Endothelial cell (in vitro differentiated cells): ENCODE measurements at places on chromosomes 11 and 22.

DNA sequence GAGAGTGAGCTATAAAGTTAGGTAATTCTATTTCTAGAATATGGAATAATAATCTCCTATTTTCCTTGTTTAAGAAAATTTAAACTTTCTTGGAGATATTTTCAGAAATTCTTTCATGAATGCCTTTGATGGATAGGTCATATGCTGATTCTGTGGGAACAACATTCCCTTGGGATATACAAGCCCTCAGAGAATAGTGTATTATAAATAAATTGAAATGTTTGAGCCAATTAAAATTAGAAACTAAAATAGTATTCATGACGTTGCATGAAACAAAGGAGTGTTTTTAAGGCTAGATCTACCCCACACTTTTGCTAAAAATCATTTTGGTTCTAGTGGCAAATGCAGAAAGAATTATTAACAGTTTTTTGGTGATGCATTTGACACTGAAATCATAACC is 269.3 kb upstream of the ANO3 start:
- no peak overlapping the region for H3K27ac ChIP-seq
- no peaks in the 10 kb centered on the region for H3K36me3 ChIP-seq
- H3K27me3 ChIP-seq: no peaks in the 10 kb centered on the region
- no peak overlapping the region for H3K4me3 ChIP-seq
- H3K4me1 ChIP-seq: no peaks in the 10 kb centered on the region

DNA sequence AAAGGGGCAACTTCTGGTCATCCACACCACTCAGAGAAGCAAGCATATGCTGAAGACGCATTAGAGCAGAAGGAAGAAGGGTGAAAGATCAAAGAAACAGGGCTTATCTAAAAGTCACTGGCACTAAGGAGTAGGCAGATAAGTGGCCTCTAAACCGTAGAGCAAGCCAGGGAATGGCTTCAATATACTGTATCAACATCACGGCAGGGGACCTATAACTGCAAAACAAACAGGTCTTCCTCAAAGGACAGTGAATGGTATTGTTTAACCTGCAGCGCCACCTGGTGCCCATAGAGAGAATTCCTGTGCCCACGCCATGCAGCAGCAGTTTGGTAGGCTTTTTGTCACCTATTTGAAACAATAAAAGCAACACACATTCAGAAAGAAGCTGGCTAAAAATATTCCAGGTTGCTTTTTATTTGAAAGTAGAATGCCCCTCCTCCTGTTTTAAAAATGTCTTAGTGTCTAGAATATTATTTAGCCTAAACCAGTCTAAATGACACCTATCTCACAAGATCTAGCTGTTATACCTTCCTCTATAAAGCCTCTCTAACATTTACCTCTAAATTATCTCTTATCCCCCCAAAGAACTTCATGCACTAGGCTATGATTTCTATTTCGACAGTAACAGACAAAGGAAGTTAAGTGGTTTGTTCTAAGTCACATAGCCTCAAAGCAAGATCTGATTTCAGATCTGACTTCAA is 21.8 kb downstream of the SNX19 start:
- H3K4me1 ChIP-seq: peaks cover 22% of the 10 kb centered on the region
- DNase-seq: peak; percentile 78
- H3K27me3 ChIP-seq: peaks cover 2% of the 10 kb centered on the region

GRCh38 chr11:91308069-91308468 is 916.5 kb upstream of the FAT3 start:
- H3K27me3 ChIP-seq: no peaks in the 10 kb centered on the region
- H3K4me3 ChIP-seq: no peak overlapping the region
- H3K36me3 ChIP-seq: no peaks in the 10 kb centered on the region
- no peak for DNase-seq
- H3K4me1 ChIP-seq: no peaks in the 10 kb centered on the region
- H3K27ac ChIP-seq: no peak overlapping the region

DNA sequence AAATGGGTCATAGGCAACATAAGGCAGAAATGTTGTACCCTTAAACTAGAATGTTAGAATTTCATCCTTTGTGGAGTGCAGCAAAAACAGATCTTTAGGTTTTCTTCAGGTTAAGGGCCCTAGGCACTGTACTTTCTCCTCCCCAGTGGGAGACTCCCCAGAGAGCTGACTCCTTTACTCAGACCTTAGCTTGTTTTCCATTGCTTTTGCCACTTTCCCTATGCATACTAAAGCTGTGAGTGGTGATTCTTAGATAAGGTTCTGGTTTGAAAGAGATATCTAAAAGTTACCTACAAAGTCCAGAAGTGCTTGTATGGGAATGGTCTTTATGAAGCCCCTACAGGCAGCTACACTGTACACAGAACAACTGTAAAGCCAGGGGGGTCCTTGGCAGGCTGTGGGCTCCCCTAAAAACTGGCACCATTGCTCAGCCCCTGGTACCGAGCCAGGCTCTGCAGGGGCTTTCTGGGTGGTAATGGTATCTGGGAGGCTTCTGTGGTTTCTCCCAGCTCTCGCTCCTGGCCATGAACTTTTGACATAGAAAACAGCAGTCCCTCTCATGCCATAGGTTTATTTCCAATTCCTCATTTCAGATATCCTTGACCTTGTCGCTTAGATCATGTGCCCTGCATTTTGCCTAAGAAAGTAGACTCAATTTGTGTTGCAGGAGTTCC is 23.2 kb downstream of the AMOTL1 start:
- no peaks in the 10 kb centered on the region for H3K36me3 ChIP-seq
- no peak for DNase-seq
- peaks cover 19% of the 10 kb centered on the region for H3K4me1 ChIP-seq
- H3K27ac ChIP-seq: no peak overlapping the region

- H3K4me1 ChIP-seq: peaks cover 6% of the 10 kb centered on the region
- no peak overlapping the region for H3K4me3 ChIP-seq
- no peaks in the 10 kb centered on the region for H3K36me3 ChIP-seq
Observed at GRCh38 chr11:113034576-113034975, 73.4 kb downstream of the NCAM1 start.

GRCh38 chr11:19747634-19748033 is 35.0 kb downstream of the NAV2 start:
- H3K27me3 ChIP-seq: no peaks in the 10 kb centered on the region
- H3K36me3 ChIP-seq: no peaks in the 10 kb centered on the region
- DNase-seq: no peak

DNA sequence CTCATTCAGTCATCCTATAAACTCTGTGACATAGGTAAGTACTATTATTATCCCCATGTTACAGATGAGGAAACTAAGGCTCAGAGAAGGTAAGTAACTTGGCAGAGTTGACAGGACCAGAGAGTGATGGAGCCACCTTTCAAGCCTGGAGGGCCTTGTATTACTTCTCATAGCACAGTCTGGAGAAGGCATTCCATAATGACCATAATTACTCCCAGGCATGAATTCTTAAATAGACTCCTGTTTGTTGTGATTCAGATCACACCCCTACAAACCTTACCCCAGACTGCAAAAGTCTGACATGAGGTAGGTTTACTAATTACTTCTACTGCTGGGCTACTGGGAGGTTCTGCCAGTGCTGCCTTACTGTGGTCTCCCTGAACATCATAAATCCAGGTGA is 77.0 kb downstream of the CD44 start:
- H3K4me1 ChIP-seq: no peaks in the 10 kb centered on the region
- H3K4me3 ChIP-seq: no peak overlapping the region
- no peak overlapping the region for H3K27ac ChIP-seq
- no peak for DNase-seq

DNA sequence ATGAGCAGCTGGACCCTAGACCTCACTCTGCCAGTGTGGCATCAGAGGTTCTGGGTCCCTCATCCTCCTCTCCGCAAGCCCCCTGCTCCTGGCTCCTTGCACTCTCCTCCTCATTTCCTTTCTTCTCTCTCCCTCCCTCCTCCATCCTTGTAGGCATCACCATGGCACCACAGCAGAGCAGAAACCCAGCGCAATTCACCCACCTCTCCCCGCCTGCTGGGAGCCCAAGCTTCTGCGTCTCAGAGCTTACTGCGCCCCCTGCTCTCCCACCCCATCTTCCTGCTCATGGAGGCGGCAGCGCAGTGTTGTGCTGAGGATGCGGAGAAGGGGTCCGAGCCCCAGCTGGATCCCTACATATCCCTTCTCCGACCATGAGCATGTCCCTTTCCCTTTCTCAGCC is 1.7 kb downstream of the CHRM1 start:
- H3K4me1 ChIP-seq: peaks cover 9% of the 10 kb centered on the region
- H3K4me3 ChIP-seq: no peak overlapping the region
- peaks cover 11% of the 10 kb centered on the region for H3K27me3 ChIP-seq

- peak overlapping the region; percentile 72 for H3K27ac ChIP-seq
- H3K36me3 ChIP-seq: peaks cover 41% of the 10 kb centered on the region
- H3K27me3 ChIP-seq: peaks cover 5% of the 10 kb centered on the region
- no peak for DNase-seq
Observed at GRCh38 chr22:20551805-20552442, 44.5 kb downstream of the MED15 start.

DNA sequence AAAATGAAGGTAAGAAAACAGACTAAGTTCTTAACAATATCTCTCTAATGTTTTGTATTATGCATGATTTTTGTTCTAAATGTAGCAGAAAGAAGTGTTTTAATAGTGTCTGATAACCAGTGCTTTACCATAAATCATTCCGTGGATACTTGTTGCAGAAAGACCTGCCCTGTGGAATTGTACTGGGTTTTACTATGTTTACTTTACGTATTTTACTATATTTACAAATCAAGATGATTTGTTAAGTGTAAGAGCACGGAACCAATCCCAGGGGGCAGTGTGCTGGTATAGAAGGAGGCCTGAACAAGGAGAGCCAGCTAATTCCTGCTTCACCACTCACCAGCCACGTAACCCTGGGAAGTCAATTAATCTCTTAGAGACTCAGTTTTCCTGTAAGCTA is 1.4 kb downstream of the HTR3B start:
- peaks cover 2% of the 10 kb centered on the region for H3K27me3 ChIP-seq
- H3K27ac ChIP-seq: no peak overlapping the region
- H3K4me3 ChIP-seq: no peak overlapping the region
- peak; percentile 35 for DNase-seq
- no peaks in the 10 kb centered on the region for H3K36me3 ChIP-seq
